Metanephros (tissue), 2 donors: ENCODE measurements at places on chromosomes 7 and 10. TPM values are rescaled to one million over a fixed set of nuclear protein-coding genes. Genes with fewer than 3 reads are reported as not detected.

Gene CAV1
- 78.1 TPM for total RNA-seq

Gene HOXA11
- 25.5 TPM for total RNA-seq

Gene GARIN1A
- total RNA-seq = 0.82 TPM

Gene PKD2L1
- not detected for total RNA-seq

Gene ABCB4
- total RNA-seq = 2.4 TPM

Gene ZPBP
- 0.88 TPM for total RNA-seq

Gene SEC23IP
- 24.8 TPM for total RNA-seq

Gene ABCC2
- 9.1 TPM for total RNA-seq

Gene GGCT
- total RNA-seq = 23.9 TPM

Gene DDIT4
- 374 TPM for total RNA-seq

Gene LIPF
- 0.41 TPM for total RNA-seq

Gene AKR1B15
- not detected for total RNA-seq

Gene FAM107B
- total RNA-seq = 53.8 TPM

Gene ATG9B
- 0.70 TPM for total RNA-seq

Gene CFAP69
- total RNA-seq = 31.7 TPM

Gene SFTPD
- total RNA-seq = 0.53 TPM

Gene SPDYE1
- total RNA-seq = not detected

Gene SLC26A3
- total RNA-seq = not detected

Gene UCN3
- total RNA-seq = not detected

Gene CTAGE4
- 5.3 TPM for total RNA-seq

Gene TBXAS1
- total RNA-seq = 17.3 TPM

Gene LOXL4
- 5.0 TPM for total RNA-seq

Gene NEBL
- 62.6 TPM for total RNA-seq

Gene TPK1
- total RNA-seq = 16.1 TPM

Gene SCIN
- 110 TPM for total RNA-seq

Gene ST8SIA6
- 1.9 TPM for total RNA-seq

Gene GPR37
- 3.2 TPM for total RNA-seq

Gene TMEM236
- 0.64 TPM for total RNA-seq

Gene BET1
- 39.6 TPM for total RNA-seq

Gene DNAH11
- total RNA-seq = 3.0 TPM

Gene HNRNPH3
- 61.4 TPM for total RNA-seq

Gene ABLIM1
- 90.6 TPM for total RNA-seq
